ENCODE measurements at places on chromosomes 11 and 22. TPM values are rescaled to one million over a fixed set of nuclear protein-coding genes. Genes with fewer than 3 reads are reported as not detected.

- DNase-seq: no peak
These were observed 13.7 kb downstream of the RELT start for GRCh38 chr11:73389916-73390315.

GRCh38 chr22:25883482-25884033 lies 141.6 kb downstream of the MYO18B start:
- DNase-seq: no peak

- DNase-seq: no peak
These were observed 658 bp downstream of the ACY3 start for GRCh38 chr11:67649634-67650510.

DNA sequence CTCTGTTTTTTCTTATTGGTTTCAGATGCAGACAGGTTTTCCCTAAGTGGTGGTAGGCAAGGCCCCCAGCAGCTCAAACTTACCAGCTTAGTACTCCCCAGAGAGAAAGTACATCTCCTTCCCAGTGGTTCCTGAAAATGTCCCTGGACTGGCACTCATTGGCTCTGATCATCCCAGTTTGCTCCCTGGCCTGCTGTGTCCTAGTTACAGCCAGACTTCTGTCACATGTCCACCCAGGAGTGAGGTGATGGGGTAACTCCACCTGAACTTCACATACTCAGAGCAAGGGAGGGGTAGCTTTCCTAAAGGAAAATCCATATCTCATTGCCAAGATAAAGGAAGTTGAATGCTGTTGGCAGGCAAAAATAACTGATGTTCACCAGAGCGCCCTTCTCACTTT lies 237.0 kb upstream of the MPPED2 start:
- DNase-seq: no peak

DNA sequence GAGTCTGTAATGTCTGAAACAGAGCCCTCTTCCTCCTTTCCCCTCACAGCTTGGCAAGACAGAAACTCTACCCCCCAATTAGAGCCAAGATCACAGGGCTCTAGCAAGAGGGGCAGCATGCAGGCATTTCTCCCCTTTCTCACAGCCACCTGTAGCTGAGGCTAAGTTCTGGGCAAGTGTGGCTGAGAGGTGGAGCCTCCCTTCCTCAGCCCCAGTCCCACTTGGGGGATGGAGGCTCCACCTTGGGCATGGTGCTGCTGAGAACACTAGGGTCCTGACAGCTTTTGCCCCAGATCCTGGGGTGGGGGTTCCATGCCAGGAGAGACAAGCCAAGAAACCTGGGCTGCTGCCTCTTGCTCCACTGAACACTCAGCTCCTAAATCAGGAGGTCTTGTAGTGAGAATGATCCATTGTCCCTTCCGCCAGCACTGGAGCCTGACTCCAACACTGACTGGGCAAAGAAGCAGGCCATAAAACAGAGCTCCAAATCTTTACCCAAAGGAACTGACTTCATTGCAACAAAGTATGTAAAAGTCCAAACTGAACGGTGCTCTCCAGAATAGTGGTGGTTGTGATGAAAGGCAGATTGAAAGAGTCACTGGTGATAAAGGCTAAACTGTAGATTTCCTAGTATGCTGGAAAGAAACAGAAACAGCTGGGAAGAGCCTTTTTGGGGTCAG lies 25.6 kb downstream of the NARS2 start:
- no peak for DNase-seq

DNA sequence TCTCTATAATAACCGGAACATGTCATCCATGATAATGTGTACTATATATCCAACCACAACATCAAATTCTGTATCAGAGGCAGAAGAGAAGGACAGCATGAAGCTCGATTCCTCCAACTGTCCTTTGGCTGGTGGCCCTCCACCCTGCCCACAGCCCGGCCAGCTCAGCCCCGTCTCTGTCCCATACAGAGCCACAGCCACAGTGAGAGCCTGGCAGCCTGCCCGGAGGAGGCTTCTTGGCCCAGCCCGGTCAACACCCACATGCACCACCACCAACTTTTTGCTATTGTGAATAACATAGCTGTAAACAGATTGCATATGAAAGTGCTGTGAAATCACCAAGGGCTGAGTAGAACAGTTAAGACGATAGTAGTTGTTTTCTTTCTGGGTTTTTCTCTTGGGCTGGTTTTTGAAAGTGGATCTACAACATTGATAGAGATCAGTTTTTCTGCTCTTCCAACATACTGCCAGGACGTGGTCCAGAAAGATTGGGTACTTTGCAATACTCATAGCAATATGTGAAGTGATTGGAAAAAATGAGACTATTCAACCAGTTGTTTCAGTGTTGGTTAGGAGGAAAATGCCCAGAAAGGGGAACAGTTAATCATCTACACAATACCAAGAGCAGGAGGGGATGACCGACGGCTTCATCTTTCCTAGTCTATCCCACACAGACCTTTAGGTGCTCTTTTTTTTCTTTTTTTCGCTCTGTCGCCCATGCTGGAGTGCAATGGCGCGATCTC lies 6.9 kb upstream of the TUBA8 start:
- DNase-seq: no peak

GRCh38 chr11:34148504-34149165 lies 43.2 kb downstream of the NAT10 start:
- no peak for DNase-seq

DNA sequence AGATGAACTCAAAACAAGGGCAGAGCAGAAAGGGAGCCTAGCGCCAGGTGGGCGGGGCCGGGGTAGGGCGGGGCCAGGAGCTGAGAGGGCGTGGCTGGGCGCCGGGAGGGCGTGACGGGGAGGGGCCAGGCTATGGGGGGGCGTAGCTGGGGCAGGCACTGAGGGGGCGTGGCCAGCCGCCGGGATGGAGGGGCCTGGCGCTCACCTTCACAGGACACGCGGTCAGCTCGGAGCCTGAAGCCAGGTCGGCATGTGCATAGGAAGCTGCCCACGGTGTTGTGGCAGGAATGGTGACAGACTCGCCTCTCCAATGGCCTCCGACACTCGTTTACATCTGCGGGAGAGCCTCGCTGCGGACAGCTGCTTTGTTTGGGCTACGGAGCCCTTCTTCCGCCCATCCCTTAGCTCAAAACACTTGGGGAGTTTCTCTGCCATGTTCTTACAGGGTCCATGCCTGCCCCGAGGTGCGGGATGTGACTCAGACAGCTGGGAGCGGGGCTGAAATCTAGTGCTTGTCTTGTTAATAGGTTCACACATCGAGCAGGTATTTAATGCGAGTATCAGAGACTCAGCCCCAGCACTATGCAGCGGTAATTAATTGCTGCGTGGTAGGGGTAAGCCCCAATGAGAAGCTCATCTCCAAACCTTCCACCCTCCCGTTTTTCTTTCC lies 13.4 kb downstream of the VWCE start:
- DNase-seq: no peak

CRYAB gene
- 56.5 TPM for total RNA-seq

DNA sequence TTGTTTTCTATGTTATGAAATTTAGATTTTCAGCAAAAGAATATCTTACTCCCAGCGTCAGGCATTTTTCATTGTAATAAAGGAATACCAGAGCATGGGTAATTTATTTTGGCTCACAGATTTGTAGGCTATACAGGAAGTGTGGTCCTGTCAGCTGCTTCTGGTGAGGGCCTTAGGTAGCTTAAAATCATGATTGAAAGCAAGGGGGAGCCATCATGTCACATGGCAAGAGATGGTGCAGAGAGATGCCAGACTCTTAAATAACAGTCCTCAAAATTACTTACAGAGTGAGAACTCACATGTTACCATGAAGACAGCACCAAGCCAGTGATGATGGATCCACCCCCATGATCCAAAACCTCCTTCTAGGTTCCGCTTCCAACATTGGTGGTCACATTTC lies 825.0 kb upstream of the CHORDC1 start:
- DNase-seq: no peak

DNA sequence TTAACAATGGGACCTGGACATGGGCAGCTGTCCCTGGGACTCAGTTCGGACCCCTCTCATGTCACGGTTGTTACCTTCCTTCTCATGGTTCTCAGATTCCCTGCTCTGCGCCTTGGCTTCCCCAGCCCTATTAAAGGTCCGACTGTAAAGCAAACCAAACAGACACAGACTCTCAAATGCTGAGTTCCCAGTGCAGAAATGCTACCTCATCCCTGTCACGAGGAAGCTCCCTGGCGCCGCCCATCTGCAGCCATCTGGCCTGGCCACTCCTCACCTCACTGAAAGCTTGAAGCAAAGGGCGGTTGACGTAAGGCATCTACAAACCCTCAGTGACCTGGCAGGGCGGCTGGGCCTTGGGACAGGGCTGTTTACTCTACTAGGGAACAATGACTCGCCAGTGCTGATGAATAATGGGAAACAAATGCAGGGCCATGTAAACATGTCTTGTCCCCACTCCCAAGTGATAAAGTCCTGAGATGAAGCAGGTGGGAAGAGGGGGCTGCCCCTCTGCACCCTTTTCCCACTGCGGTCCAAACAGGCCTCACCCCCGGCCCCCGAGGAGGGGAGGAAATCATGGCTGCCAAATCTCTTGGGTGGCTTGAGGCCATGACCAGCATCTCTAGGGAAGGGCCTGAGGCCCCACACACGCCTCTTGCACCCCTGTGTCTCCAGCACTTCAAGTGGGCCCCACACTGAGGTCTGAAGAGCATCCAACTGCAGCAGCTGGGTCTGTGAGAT lies 49.3 kb downstream of the SCUBE1 start:
- no peak for DNase-seq

DNA sequence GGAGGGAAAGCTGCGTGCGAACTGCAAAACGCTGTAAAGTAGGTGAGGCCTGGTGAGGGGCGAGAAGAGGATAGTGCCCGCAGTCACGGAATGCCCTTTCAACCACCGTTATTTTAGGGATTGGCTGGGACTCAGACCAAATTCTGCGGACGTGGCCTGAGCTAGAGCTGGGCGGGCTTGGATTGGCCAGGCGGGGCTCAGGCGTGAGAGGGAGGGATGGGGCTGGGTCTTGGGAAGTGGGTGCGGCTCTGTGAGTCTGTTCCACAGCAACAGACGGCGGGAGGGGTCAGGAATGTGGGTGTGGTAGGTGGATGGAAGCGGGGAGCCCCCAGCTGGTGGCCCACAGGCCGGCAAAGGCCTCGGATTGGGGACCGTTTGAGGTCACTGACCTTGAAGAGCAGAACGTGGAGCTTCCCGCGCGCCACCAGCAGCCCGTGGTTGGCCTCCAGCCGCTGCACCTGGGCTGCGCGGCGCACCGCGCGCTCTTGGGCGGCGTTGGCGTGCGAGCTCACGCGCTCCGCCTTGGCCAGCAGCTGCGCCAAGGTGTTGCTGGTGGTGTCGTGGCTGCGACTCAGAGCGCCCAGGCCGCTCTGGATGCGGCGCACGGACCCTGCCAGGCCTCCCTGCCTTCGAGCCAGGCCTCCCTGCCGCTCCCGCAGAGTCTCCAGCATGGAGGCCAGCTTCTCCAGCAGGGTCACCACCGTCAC lies 444 bp downstream of the CAVIN3 start:
- DNase-seq: peak; percentile 95

OR52A1 gene
- not detected for total RNA-seq
